T-helper 9 cell (primary cell): ENCODE measurements at places on chromosomes 1 and 21.

- DNase-seq, result no peak
These were observed 134.2 kb downstream of the KAZN start for GRCh38 chr1:14732728-14733047.

GRCh38 chr21:42182713-42183371, 36.1 kb upstream of the ABCG1 start:
- DNase-seq, result no peak

- no peak for DNase-seq
These were observed 79.8 kb downstream of the PKN2 start for GRCh38 chr1:88763649-88764406.

- no peak for DNase-seq
These were observed 324.2 kb downstream of the SEC16B start for GRCh38 chr1:177645491-177646190.

GRCh38 chr1:38598118-38598517, 261.5 kb downstream of the RRAGC start:
- no peak for DNase-seq

GRCh38 chr1:113976609-113977278, 2.5 kb upstream of the OLFML3 start:
- DNase-seq, result no peak

DNA sequence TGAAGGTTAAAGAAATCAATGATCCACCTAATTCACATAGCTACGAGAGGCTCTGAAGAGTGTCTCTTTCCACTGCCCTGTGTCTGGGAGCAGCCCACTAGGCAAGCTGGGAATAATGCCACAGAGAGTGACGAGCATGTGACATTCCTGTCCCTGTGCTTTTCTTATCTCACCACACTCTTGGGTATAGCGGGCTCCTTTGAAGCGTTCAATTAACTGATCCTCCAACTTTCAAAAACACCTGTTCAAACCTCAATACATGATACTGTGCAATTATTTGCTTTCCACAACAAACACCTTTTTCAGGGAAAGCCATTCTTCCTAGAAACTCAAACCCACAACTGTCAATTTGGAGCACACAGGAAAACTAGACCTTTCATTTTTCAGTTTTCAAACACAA, 43.4 kb downstream of the PLPP3 start:
- DNase-seq, result no peak

GRCh38 chr1:231690059-231690458, 63.5 kb downstream of the DISC1 start:
- no peak for DNase-seq

GRCh38 chr1:206788487-206789050, 16.3 kb upstream of the IL10 start:
- DNase-seq, result no peak

- DNase-seq, result no peak
These were observed 43.5 kb downstream of the ALPL start for GRCh38 chr1:21552715-21553114.

DNA sequence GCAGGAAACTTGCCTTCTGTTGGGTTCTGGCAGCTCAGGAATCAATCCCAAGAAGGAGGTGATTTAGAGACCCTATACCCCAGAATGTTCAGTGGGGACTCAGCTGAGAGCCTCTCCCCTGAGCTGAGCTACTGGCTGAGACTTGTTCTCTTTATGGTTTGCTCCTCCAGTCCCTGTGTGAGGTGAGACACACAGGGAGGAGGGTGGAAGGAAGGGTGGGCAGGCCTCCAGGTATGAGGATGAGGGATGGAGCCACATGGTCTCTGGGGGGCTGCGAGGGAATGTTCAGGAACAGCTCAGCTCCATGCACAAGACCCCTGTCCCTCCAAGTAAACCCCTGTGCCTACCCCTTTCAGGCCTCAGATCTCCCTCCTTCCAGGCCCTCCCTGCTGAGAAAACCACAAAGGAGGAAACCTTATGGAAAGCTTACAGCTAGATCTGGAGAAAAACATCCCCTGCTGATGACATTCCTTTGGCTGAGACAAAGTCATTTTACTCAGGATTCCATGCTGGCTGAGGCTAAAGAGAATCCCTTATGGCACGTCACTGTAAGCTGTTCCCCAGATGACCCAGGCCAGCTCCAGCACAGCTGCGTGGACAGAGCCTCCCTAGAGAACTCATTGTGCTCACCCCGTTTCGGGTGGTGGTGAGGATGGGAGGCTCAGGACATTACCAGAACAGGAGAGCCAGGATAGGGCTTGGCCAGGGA, 91.5 kb upstream of the IPO9 start:
- no peak for DNase-seq

GRCh38 chr1:226979115-226979516, 39.0 kb downstream of the COQ8A start:
- no peak for DNase-seq

DNA sequence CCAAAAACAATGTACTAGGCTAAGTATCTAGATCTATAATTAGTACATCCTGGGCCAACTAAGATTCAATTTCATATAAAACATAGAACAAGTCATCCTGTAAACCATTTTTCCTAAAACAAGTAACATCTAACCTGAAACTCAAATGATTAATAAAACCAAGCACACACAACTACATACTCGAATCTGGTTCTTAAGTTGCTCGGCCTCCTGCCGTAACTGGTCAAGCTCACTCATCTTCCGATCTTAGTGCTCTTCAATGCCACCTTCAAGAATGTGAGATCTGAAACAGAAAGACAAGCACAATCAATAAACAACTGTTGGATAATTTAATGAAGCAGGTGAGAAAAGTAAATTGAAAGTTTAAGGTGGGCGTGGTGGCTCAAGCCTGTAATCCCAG, 46.9 kb upstream of the NADK start:
- no peak for DNase-seq

DNA sequence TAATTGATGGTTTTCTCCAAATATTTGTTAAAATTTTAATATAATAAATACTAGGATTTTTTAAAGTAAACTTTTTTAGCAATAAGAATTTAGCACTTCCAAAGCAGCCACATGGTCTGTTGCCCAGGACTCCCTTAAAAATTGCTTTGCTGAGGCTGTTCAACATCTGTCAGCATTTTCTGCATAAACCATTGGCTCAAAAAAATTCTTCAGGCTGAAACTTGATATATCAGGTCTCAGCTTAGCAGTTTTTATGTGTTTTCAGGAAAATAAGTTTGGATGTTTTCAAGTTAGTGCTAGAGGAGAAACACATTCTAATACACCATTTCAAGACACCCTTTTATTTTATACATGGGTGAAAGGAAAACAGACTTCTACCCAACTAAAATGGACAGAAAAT, 69.1 kb upstream of the C1orf105 start:
- no peak for DNase-seq

GRCh38 chr21:20377250-20377649, 621.0 kb upstream of the NCAM2 start:
- no peak for DNase-seq
